Activated CD4-positive, alpha-beta T cell treated with anti-CD3 and anti-CD28 coated beads, Interleukin-2, amount 10 ng/mL, durations not matched to agents 24 days and 14 days (primary cell): ENCODE measurements at places on chromosomes 13 and 19.

DNA sequence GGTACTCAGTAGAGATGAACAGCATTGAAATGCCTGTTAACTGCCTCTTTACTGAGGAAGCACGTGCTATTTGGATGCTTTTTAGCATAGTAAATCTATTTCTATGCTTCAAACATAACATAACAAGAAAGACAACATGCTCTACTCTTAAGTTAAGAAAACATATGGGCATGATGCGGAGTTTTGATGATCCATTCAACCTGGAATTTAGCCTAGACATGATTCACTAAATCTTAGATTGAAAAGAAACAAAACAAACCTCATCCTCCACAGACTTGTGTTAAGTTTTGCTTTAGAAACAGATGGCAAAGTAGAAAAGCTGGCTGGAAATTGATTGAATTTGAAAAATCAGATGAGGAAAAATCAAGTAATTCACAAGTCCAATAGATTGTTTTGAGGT lies 593.8 kb downstream of the OLFM4 start:
- no peak for DNase-seq

GRCh38 chr13:20518660-20519100 lies 7.0 kb downstream of the CRYL1 start:
- no peak for DNase-seq

GRCh38 chr13:51687947-51688714 lies 103.9 kb downstream of the WDFY2 start:
- DNase-seq: no peak

GRCh38 chr13:40187324-40187795 lies 479.1 kb downstream of the FOXO1 start:
- peak; percentile 92 for DNase-seq

GRCh38 chr19:12156223-12157058 lies at the start of gene ZNF625:
ZNF625 (minus strand) TSS chr19:12156734; CDS start chr19:12156558, 176 bp downstream.
- DNase-seq: peak; percentile 83

DNA sequence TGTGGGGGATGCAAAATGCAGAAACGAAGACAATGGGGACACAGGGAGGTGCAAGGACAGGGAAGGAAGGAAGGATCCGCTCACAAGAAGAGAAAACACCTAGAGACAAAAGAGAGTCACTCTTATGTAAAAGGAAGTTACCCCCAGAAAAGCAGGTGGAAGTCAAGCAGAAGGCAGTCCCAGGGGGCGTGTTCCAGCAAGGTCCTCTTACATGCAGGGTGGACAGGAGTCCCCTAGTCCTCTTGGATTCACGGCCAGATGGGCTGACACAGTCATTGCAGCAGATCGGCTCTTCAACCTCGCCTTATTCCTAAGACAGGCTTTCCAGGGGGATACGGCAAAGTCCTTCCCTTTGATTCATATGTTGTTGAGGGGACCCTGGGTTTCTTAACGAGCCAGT lies 83.9 kb upstream of the SPATA13 start:
- no peak for DNase-seq

GRCh38 chr13:61700620-61701019 lies 285.0 kb upstream of the PCDH20 start:
- no peak for DNase-seq

DNA sequence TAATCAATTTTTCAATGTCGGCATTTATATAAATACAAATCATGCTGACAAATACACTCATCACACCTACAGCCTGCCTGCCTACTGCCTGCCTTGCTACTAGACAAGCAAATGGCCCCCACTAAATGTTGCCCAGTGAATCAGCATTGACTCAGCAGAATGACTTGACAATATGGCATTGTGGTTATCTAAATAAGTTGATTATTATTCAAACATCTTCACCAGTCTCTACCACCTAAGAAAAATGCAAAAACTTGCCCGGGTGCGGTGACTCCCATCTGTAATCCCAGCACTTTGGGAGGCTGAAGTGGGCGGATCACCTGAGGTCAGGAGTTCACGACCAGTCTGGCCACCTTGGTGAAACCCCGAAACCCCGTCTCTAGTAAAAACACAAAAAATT lies 296.1 kb downstream of the PCDH9 start:
- DNase-seq: no peak

- DNase-seq: no peak
These were observed 935 bp downstream of the LRP3 start for GRCh38 chr19:33194886-33195644.

- DNase-seq: no peak
These were observed 73.8 kb downstream of the SPATA13 start for GRCh38 chr13:24234200-24234915.
